ENCODE measurements at places on chromosomes 1 and 21.
A peak's percentile ranks its signal among the peaks of the same experiment; 100 is the strongest.

GRCh38 chr1:160069460-160070231 lies at the start of gene KCNJ10:
Gene KCNJ10, minus strand, starts transcription at chr1:160070160. Its CDS starts 27,628 bp downstream, at chr1:160042532.
- peak; percentile 44 for DNase-seq

DNA sequence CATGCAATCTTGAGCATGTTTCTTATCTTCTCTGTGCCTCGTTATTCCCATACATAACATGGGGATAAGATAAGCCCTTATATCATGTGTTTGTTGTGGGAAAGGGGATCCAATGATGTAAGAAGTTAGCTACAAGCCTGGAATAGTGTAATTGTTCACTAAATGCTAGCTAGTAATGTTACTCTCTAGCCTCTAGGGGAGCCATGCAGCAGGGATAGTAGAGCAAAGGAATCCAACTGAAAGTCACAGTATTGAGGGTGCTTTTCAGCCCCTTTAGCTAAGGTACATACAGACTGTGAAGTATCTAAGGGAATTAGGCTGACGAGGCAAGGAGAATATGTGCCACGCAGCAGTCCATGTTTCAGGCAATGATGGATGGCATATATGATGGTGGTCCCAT lies 46.9 kb downstream of the IL23R start:
- no peak for DNase-seq

DNA sequence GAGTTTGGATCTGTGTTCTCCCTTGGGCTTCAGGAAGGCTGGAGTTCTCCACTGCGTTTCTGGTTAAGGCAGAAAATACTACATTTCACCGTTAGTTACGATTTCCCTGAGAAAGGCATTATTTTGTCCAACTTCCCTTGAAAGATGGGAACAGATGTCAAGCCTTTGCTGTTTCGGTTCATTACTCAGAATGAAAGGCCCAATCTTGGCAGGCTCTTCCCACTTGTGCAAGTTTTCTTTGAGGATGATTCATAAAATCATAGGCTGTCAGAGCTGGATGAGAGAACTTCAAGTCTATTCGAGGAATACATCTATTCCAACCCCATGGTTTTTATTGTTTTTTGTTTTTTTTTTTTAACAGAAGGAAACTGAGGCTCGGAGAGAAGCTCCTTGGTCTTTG lies 205.2 kb downstream of the GRIK3 start:
- DNase-seq: no peak

GRCh38 chr1:85358702-85359438 lies 82.4 kb upstream of the BCL10 start:
- DNase-seq: no peak

- DNase-seq: no peak
These were observed 150.8 kb upstream of the PTGFR start for GRCh38 chr1:78340006-78340405.

DNA sequence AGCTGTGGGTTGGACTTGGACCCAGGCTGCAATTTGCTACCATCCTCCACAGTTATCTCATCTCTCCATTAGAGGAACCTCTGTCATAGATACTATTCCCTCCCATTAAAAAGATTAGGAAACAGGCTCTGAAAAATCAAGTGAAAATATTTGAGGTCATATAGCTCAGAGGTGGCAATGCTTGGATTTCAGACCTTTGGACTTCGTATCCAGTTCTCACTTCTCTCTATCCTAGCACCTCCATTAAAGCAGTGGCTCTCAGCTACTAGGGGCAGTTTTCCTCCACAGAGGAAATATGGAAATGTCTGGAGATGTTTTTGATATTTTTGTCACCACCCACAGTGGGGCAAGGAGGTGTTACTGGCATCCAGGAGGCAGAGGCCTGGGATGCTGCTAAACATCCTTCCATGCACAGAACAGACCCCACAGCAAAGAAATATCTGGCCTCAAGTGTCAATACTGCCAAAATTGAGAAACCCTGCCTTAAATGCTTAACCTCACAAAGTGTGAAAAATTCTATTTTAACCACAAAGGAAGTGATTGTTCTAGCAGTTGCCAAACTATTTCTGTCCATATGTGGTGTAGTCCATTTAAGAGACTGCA lies 54.1 kb downstream of the C8A start:
- no peak for DNase-seq

- DNase-seq: no peak
These were observed 57.4 kb downstream of the ZNF648 start for GRCh38 chr1:182003953-182004586.

- no peak for DNase-seq
These were observed 292.1 kb upstream of the VAMP3 start for GRCh38 chr1:7478809-7479499.

GRCh38 chr1:8112611-8113261 lies 86.6 kb upstream of the ERRFI1 start:
- no peak for DNase-seq

- DNase-seq: no peak
These were observed 25.1 kb upstream of the MROH9 start for GRCh38 chr1:170910273-170910672.

- DNase-seq: no peak
These were observed 103.7 kb upstream of the DPT start for GRCh38 chr1:168832661-168833060.

DNA sequence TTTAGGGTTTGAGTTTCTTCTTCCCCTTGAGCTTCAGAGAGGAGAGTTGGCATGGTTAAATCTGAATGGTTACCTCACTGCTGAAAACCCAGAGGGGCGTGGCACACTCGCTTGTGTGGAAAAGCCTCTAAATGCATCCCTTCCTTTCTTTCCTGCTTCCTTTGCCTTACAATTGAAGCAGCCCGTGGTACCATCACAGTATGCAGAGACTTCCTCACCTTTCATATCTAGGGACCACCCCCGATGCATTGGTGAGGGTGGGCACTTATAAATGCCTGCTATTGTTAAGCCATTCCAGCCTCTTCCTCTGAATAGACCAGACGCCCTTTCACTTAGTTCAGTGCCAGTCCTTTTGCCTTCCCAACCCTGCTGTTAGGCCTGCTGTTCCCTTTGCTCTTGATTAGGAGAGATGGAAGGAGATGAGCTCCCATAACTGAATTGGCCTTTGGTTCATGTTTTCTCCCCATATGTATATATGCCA lies 21.9 kb upstream of the LAX1 start:
- no peak for DNase-seq

GRCh38 chr1:19206947-19207346 lies 3.1 kb downstream of the UBR4 start:
- no peak for DNase-seq

DNA sequence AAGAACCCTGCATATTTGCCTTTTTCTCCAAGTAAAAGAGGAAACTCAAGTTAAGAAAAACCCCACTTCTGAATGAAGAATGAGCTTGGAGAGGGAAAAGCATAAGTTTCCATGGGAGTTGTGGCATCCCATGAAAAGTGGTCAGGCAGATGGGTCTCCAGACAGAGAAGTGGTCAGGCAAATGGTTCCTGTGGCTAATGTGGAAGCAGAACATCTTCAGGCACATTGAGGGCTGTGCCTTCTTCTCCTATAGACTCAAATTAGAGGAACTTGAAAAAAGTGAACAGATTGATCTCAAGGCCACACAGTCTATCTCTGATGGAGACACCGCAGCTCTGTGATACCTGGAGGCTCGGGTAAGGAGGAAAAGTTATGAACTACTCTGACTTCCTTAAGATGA lies 55.7 kb upstream of the KIRREL1 start:
- DNase-seq: no peak

- DNase-seq: no peak
These were observed 120.6 kb downstream of the MAB21L3 start for GRCh38 chr1:116231752-116232151.

GRCh38 chr1:53639996-53640700 lies 98.8 kb downstream of the GLIS1 start:
- DNase-seq: no peak

DNA sequence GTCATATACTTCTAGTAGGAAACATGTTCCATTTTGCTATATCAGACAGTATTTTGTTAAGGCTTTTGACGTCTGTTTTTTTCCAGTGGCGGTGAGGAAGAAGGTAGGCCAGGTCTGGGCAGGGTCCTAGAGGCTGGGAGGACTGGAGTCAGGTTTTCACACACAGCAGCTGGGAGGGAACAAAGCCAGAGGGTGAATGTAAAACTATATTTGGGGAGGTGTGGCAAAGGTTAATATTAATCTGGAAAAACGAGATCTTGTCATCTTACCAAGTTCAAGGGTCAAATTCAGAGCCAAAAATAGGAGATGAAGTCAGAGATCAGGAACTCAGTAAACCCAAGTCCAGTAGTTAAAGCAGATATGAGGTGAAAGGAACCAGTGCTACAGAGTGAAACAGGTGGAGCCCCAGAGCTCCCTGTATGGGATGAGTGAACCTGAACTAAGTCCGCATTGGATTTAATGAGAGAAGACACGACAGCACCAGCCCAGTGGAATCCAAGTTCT lies 10.7 kb upstream of the OTUD7B start:
- no peak for DNase-seq

- DNase-seq: no peak
These were observed 24.5 kb downstream of the KIAA0319L start for GRCh38 chr1:35532497-35533223.

- no peak for DNase-seq
These were observed 7.0 kb upstream of the USP25 start for GRCh38 chr21:15722591-15723324.

GRCh38 chr1:76110666-76111065 lies 36.1 kb downstream of the ST6GALNAC3 start:
- DNase-seq: no peak

DNA sequence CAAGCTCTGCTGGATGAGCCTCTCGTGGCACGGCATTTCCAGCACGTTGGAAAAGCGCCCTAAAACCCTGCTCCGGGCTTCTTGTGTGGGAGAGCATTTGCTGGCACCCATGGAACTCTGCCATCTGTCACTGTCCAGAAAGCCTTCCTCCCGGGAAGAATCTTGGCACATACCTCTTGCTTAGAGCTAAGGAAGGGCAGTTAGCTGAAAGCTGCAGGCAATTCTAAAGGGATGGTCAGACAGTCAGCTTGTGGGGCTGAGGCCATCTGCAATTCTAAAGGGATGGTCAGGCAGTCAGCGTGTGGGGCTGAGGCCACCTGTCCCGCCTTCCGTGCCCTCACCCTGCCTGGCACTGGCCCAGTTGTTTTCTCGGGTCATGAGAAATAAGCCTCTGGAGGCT lies 139.0 kb upstream of the TMEM51 start:
- no peak for DNase-seq

DNA sequence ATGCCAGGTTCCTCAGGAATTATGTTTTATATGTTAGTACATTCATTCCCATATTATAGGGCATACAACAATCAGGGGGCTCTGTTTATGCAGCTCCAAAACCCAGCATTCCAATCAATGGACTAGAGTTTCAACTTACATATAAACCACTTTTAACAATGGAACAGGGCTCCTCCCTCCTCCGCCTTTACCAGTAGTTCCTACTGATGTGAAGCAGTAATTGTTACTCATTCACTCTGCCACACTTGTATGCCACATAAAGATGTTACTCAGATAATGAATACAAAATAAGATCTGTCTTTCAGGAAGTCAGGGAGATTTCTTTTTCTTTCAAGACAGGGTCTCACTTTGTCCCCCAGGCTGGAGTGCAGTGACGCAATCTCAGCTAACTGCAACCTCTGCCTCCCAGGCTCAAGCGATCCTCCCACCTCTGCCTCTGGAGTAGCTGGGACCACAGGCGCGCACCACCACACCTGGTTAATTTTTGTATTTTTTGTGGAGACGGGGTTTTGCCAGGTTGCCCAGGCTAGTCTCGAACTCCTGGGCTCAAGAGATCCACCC lies 17.1 kb downstream of the ZNF281 start:
- DNase-seq: no peak

DNA sequence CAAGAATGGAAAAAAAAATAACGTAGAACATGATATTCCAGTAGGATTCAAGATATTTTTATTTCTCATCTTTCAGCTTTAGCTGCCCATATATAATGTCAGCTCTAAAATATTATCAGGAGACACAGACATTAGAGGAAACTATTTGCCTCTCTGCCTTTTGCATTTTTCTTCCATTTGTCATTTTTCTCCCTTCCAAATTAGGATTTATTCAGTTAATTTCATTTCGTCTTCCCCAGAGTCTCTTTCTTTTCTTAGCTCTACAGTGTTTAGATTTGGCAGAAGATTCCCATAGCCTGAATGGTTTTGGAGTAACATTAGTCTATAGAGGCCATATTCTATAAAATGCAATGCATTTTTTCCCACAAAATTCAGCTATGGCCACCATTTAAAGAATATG lies 5.1 kb upstream of the ENAH start:
- no peak for DNase-seq

DNA sequence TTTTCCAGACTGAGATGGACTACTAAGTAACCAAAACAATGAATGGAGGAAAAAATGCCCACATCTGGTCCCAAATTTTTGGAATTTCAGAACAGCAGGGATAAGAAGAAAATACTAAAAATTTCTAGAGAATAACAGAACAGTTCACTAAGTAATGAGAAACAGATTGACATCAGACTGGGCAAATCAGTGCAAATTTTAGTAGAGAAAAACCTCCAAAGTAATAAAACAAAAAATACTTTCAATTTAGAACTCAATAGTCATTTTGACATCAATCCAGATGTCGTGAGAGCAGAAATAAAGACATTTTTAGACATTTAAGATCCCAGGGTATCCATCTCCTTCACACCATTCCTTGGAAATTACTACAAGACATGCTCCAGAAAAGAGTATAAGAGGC lies 39.3 kb downstream of the CRP start:
- DNase-seq: no peak

DNA sequence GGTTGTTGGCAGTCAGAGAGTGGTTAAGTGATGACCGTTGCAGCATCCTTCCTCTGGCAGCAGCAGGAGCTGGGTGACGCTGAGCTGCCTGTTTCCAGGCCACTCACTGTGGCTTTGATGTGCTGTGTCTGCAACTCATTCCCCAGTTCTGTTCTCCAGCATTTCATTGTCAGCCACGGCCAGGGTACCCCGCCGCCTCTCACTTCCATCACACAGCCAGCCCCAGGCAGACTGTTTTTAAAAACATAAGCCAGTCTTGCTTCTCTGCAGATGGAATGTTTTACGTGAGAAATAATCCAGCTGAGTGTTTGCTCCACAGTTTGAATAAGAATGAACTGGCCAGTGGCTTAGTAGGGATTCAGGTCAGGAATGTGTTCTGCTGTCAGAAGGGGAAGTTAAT lies 21.5 kb upstream of the ST6GALNAC3 start:
- no peak for DNase-seq

GRCh38 chr1:78070758-78071157 lies 25.0 kb downstream of the GIPC2 start:
- no peak for DNase-seq

GRCh38 chr1:245952383-245953026 lies 554.6 kb downstream of the SMYD3 start:
- no peak for DNase-seq

GRCh38 chr1:61142726-61143500 lies 60.6 kb downstream of the NFIA start:
- no peak for DNase-seq

- DNase-seq: no peak
These were observed 22.1 kb upstream of the ATF3 start for GRCh38 chr1:212586206-212587015.

- no peak for DNase-seq
These were observed 40.4 kb downstream of the SKI start for GRCh38 chr1:2268285-2269056.

GRCh38 chr1:175525222-175525621 lies 218.2 kb downstream of the TNR start:
- DNase-seq: no peak
